Activated CD8-positive, alpha-beta memory T cell treated with anti-CD3 and anti-CD28 coated beads, Interleukin-2, amount 10 ng/mL, durations not matched to agents 7 days and 5 days (primary cell): ENCODE measurements at places on chromosomes 1 and 21. TPM values are rescaled to one million over a fixed set of nuclear protein-coding genes. Genes with fewer than 3 reads are reported as not detected.

- no peak overlapping the region for H3K4me3 ChIP-seq
- no peak overlapping the region for H3K27ac ChIP-seq
- H3K27me3 ChIP-seq, result no peaks in the 10 kb centered on the region
- peaks cover 25% of the 10 kb centered on the region for H3K4me1 ChIP-seq
- no peak for DNase-seq
- H3K36me3 ChIP-seq, result peaks cover 13% of the 10 kb centered on the region
Observed at GRCh38 chr1:89912073-89912472, 82.8 kb upstream of the ZNF326 start.

- peaks cover 2% of the 10 kb centered on the region for H3K27me3 ChIP-seq
- DNase-seq, result no peak
- H3K27ac ChIP-seq, result no peak overlapping the region
- no peak overlapping the region for H3K4me3 ChIP-seq
Observed at GRCh38 chr1:33502726-33503125, 30.3 kb downstream of the ZSCAN20 start.

DNA sequence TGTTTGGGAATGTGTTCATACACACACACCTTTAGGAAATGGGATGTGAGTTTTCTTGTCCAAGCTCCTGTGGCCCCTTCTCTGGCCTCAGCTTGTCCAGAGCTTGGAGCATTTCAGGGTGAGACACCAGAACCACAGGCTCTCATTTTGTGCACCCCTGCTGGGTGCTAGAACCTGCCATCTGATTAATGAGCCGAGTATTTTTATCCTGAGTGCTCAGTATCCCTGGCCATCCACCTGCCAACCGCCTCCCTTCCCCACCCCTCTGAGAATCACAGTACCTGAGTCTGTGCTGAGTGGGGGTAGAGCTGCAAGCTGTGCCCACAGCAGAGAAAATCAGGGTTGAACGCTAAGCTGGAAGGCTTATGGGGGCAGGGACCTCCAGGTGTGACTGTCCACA, 1.4 kb downstream of the CASQ1 start:
- H3K4me3 ChIP-seq, result no peak overlapping the region
- no peak overlapping the region for H3K27ac ChIP-seq
- DNase-seq, result no peak
- H3K27me3 ChIP-seq, result no peaks in the 10 kb centered on the region
- H3K4me1 ChIP-seq, result no peaks in the 10 kb centered on the region

GRCh38 chr21:29342363-29342957, 43.7 kb downstream of the BACH1 start:
- DNase-seq, result peak; percentile 74
- peak overlapping the region; percentile 33 for H3K4me3 ChIP-seq
- H3K27ac ChIP-seq, result peak overlapping the region; percentile 47
- peaks cover 6% of the 10 kb centered on the region for H3K36me3 ChIP-seq
- peaks cover 25% of the 10 kb centered on the region for H3K4me1 ChIP-seq
- H3K27me3 ChIP-seq, result no peaks in the 10 kb centered on the region

MATN1 gene
- not detected for total RNA-seq

ST6GALNAC5 gene
- total RNA-seq, result not detected

CFHR1 gene
- total RNA-seq, result not detected

CSMD2 gene
- not detected for total RNA-seq

PDZK1 gene
- total RNA-seq, result not detected

PODN gene
- not detected for total RNA-seq

SLC44A5 gene
- 0.40 TPM for total RNA-seq
